ENCODE measurements at places on chromosomes 7 and 10. TPM values are rescaled to one million over a fixed set of nuclear protein-coding genes. Genes with fewer than 3 reads are reported as not detected.

SAP25 gene
- 0.55 TPM for total RNA-seq

GRCh38 chr7:26500749-26501352, 209.2 kb downstream of the SNX10 start:
- no peak for DNase-seq

DNA sequence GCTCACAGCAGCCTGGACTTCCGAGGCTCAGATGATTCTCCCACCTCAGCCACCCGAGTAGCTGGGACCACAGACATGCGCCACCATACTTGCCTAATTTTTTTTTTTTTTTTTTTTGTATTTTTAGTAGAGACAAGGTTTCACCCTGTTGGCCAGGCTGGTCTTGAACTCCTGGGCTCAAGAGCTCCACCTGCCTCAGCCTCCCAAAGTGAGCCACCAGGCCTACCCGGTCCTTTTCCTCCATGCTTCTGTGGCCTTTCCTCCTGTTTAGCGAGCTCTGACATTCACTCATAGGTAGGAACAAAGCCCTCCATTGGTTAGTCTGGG, 50.1 kb upstream of the SRPK2 start:
- DNase-seq: no peak

LBX1 gene
- total RNA-seq: not detected

DNA sequence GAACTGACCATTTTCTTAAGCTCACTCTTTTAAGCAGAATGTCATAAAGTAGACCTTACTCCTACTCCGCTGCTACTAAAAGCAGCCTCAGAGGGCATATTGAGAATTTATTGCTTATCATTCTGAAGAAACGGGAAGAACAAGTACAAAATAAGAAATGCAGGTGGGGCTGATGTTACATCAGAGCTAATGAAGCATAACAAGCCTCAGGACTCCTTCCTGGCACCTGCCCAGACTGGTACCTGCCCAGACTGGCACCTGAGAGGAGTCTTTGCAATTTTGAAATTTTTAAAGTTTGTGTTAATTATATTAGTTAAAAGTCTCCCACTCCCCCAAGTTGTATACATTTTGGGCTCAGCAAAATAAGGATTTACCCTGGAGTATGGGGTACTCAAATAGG, 162.4 kb downstream of the SEMA3E start:
- no peak for DNase-seq

GRCh38 chr10:49743464-49744075, 18.6 kb downstream of the OGDHL start:
- no peak for DNase-seq

- DNase-seq: no peak
Observed at GRCh38 chr7:939843-940242, 14.6 kb downstream of the ADAP1 start.

DNA sequence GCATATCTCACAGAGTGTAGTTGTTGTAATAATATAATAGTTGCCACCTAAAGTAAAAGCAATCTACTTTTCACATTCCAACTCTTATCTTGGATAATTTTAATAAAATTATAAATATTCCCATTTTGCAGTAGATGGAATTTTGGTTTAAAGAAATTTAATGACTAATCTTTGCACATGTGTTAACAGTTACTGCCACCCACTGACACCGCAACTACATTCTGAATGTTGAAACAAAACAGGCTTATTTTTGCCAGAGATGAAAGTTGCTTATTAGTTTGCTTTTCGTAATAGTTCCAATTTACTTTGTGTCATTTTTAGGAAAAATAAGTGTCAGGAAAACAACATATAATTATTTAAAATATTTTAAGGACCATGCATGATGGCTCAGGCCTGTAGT, 557.5 kb upstream of the PCDH15 start:
- no peak for DNase-seq

- DNase-seq: no peak
Observed at GRCh38 chr10:33082373-33082895, 124.4 kb upstream of the ITGB1 start.

DNA sequence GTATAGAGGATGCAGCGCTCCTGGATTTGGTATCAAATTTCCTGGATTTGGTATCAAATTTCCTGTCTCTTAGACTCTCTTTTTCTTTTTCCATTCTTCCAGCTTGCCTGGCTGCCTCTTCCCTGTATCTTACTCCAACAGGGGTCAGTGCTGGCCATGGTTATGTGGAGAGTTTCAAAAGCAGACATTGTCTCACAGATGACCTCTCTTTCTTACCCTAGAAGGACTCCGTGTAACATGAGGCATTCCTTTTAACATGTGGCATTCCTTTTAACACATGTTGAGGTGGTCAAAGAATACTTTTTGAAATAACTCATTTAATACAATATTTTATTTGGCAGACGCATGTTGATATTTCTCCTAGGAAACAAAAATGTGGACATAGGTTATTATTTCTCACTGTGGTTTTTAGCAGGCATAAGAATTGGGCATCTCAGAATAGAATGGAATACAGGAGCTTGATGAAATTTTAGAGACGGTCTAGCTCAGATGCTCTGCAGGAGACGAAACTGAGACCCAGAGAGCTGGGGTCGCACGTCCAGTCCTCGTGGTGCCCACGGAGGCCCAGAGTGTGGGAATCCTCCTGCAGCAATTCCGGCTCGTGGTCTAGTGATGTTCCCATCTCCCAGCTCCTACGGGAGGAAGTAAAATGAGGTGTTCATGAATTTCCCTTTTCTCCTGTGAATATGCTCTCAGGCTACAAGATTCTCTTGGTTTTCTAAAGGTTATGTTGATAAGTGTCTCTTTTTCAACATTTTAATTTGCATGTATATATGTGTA, 59.6 kb upstream of the PITRM1 start:
- DNase-seq: no peak

CDK6 gene
- 92.6 TPM for total RNA-seq

- DNase-seq: no peak
Observed at GRCh38 chr7:68900096-68900495, 698.2 kb upstream of the AUTS2 start.

PTF1A gene
- not detected for total RNA-seq

Data from HFFc6 (cell line).